Lung (tissue), 17 donors: ENCODE measurements at places on chromosomes 1 and 21.

DNA sequence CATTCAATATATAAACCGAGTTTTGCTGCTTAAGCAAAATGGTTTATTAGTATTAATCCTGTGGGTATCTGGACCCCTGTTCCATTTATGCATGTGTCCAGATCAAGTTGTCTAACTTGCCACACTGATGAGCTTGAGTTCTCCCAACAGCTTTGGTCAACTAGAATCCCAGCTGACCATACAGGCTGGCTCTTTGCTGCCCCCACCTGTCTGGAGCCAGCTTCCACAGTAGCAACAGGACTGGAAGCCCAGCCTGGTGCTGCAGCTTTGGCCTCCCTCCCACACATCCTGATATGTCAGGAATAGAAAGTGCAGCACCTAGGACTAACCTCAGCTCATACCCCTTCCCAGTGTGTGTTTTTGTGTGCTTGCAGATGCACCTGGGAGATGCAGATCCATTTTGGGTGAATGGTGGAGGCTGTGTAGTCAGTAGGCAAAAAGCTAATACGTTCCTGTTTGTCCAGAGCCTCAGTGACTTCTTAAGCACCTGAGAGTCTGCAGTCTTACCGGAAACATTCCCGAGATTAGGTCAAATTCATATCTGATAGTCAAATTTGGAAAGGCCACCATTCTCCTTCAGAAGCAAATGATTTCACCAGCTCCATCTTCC, 40.9 kb upstream of the BEND5 start:
- no peaks in the 10 kb centered on the region for H3K36me3 ChIP-seq
- no peaks in the 10 kb centered on the region for H3K4me1 ChIP-seq
- DNase-seq = peak; percentile 81
- no peaks in the 10 kb centered on the region for H3K27me3 ChIP-seq
- H3K27ac ChIP-seq = no peak overlapping the region

DNA sequence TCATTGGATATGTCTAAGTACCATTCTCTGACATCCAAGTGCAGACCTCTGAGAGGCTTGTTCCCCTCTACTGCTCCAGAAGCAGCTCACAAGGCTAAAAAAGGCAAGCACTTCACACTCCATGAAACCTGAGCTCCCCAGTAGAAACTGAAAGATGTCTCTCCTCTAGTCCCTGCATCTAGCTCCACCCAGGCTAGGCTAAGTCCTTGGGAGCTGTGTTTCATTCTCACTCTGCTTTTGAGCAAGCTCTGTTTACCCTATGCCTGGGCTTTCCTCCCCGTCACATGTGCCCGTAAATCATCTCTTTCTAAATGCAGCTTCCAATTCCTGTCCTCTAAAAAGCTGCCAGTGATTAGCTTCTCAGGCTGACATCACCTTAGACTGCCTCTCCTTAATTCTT, 39.0 kb downstream of the LRRC71 start:
- H3K27ac ChIP-seq = no peak overlapping the region
- peak; percentile 17 for DNase-seq
- H3K36me3 ChIP-seq = peaks cover 55% of the 10 kb centered on the region
- no peaks in the 10 kb centered on the region for H3K4me1 ChIP-seq

GRCh38 chr21:35489389-35489980, 440.4 kb upstream of the RUNX1 start:
- H3K4me1 ChIP-seq = no peaks in the 10 kb centered on the region
- no peak overlapping the region for H3K4me3 ChIP-seq
- H3K27me3 ChIP-seq = no peaks in the 10 kb centered on the region
- H3K27ac ChIP-seq = no peak overlapping the region

DNA sequence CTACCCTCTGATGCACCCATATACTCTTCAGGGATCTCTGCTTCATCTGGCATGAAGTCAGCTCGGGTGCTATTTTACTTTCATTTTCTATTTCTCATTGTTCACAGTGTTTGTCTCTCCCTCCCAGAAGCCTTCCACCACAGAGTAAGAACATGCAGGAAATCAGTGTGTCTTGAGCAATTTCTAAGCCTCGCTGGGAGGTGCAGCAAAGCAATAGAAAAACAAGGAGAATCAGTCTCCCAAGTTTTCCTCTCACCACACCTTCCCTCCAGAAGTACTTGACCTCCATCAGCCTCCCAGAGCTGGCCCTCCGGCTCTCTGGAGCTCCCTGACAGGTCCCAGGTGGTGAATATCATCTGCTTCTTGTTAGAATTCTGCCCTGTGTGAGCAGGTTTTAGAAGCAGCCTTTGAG, 594.7 kb upstream of the CAMK1G start:
- no peak overlapping the region for H3K4me3 ChIP-seq
- no peaks in the 10 kb centered on the region for H3K36me3 ChIP-seq
- H3K27ac ChIP-seq = peak overlapping the region; percentile 56
- no peaks in the 10 kb centered on the region for H3K4me1 ChIP-seq
- H3K27me3 ChIP-seq = no peaks in the 10 kb centered on the region
- peak; percentile 75 for DNase-seq

DNA sequence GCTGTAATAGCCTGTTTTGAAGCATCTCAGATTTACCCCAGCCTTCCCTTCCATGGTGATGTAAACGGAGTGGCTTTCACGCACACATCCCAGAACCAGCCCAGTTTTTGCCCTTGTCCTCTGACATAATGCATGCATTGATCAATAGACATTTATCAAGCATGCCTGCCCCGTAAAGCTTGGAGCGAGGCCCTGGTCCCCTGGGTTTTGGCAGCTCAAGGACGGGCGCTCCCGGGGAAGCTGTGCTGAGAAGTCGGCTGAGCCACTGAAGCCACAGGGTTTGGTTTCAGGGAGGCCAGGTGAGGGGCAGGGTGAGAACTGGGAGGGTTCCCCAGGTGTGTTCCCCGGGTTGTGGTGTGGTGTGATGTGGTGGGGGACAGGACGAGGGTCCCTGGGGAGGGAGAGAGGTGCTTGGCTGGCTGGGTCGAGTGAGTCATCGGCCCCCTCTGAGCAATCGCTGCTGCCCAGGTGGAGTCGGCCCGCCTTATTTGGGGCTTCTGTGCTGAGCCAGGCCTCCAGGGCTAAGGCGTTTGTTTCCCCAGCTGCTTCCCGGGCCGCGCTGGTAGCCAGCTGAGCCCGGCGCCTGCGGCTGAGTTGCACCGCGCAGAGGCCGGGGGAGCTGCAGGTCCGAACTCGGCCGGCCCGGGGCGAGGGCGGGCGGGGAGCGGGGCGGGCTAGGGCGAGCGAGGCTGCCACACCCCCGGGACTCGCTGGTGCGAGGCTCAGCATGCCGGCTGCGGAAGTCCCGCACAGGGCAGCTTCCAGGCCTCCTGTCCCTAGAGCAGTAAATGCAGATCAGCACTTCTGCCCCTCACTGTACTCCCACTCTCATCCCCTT, 23.6 kb downstream of the ATP2B4 start:
- H3K27ac ChIP-seq = peak overlapping the region; percentile 17
- no peaks in the 10 kb centered on the region for H3K36me3 ChIP-seq
- DNase-seq = peak; percentile 55
- peaks cover 4% of the 10 kb centered on the region for H3K4me1 ChIP-seq
- H3K4me3 ChIP-seq = no peak overlapping the region

DNA sequence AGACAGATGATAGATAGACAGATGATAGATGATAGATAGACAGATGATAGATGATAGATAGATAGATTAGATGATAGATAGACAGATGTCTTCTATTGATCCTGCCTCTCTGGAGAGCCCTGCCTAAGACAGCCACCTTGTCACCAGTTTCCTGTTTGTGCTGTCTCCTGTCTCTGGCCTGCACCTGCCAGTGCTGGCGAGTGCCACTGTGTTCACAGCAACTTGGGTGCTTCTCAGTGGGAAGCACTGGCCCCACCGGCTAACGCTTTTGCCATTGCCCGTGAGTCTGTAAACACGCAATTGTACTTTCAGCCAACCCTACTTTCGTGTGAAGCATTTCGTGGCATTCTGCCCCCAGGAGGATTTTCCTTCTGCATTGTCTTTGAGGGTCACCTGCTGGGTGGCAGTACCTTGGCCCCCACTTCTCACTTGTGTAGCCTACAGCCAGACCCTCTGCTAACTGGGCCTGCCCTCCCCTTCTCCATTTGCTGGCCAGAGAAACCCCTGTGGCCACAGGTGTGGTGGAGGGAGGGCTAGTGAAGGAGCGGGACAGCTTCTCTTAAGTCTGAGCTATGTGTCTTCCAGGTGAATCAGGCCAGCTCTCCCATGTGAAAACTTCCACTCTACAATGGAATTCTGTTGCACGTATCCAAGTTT, 23.4 kb upstream of the PDE9A start:
- no peaks in the 10 kb centered on the region for H3K4me1 ChIP-seq
- no peak for DNase-seq
- H3K27me3 ChIP-seq = no peaks in the 10 kb centered on the region
- no peaks in the 10 kb centered on the region for H3K36me3 ChIP-seq
- H3K27ac ChIP-seq = no peak overlapping the region

DNA sequence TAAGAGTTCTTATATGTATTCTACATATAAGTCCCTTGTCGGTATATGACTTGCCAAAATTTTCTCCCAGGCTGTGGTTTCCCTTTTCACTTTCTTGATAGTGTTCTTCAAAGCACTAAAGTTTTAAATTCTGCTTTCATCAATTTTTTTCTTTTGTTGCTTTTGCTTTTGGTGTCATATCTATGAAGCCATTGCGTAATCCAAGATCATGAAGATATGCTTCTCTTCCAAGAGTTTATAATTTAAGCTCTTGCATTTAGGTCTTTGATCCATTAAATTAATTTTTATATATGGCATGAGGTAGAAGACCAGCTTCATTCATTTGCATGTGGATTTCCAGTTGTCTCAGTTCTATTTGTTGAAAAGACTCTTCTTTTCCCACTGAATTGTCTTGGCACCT, 22.2 kb downstream of the DESI2 start:
- no peaks in the 10 kb centered on the region for H3K27me3 ChIP-seq
- peaks cover 4% of the 10 kb centered on the region for H3K4me1 ChIP-seq
- no peak for DNase-seq
- H3K4me3 ChIP-seq = no peak overlapping the region
- H3K36me3 ChIP-seq = no peaks in the 10 kb centered on the region

DNA sequence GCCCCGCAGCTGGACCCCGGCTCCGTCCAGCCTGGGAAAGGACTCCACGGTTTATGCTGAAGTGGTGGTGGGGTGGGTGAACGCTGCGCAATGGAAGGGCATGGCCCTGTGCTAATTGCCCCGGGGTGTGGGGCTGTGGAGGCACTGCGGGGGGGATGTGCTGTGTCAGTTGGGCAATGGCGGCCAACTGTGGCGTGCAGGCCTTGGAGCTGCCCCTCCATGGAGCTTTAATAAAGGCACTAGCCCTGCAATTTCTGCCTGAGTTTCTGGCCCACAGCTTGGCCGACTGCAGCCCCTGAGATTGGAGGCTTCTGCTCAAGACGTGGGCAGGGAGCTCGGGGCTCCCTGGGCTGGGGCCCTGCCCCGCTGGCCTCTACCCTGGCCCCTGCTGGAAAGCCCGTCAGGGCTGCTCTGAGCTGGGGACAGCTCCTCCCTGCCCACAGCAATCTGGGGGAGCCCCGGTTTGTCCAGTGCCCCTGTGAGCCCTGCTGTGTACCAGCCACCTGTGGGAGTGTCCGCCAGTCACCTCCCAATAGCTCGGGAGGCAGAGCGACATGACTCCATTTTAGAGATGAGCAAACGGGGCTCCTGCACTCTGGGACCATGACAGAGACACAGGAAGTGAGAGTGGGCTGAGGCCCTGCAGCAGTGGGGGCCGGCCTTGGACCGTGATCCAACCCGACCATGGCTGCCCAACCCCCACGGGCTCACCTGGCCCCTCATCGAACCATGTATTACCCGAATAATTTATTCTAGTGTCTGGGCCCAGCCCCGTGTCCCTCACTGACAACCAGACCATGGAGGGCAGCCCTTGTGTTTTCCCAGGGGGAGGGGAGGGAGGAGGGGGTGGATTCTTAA, 8.7 kb upstream of the TNFRSF14 start:
- H3K4me3 ChIP-seq = peak overlapping the region; percentile 29
- DNase-seq = no peak
- H3K36me3 ChIP-seq = no peaks in the 10 kb centered on the region
- H3K27me3 ChIP-seq = no peaks in the 10 kb centered on the region
- peaks cover 2% of the 10 kb centered on the region for H3K4me1 ChIP-seq
- H3K27ac ChIP-seq = peak overlapping the region; percentile 22

GRCh38 chr1:96782206-96782605, 60.6 kb downstream of the PTBP2 start:
- no peak for DNase-seq
- no peaks in the 10 kb centered on the region for H3K4me1 ChIP-seq
- H3K36me3 ChIP-seq = peaks cover 46% of the 10 kb centered on the region
- H3K4me3 ChIP-seq = no peak overlapping the region

DNA sequence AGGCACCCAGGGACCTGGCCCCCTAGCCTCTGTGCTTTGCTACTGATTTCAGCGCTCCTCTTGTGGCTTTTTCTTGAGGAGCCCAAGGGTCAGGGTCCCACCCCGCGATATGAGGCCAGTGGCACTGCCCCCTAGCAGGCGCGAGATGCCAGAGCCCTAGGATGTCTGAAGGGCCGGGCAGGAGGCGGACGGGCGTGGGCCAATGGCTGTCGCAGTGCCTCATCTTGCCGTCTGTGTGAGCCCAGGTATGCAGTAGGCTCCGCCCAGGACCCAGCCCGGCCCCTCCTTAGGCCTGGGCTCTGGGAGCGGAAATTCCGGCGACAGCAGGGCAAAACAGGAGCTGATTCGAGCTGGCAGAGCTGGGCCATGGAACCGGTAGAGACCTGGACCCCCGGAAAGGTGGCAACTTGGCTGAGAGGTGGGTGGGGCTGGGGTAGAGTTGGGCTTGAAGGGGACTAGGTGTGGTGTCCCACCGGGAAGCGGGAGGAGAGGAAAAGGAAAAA, at the start of gene CNKSR1:
TSS of gene CNKSR1 (plus strand) at position 310 of the 503 bp plus-strand sequence. CDS start at position 367, 57 bp downstream.
- no peaks in the 10 kb centered on the region for H3K36me3 ChIP-seq
- H3K4me3 ChIP-seq = peak within 1 kb of the TSS; percentile 24
- no peaks in the 10 kb centered on the region for H3K27me3 ChIP-seq
- no peaks in the 10 kb centered on the region for H3K4me1 ChIP-seq

DNA sequence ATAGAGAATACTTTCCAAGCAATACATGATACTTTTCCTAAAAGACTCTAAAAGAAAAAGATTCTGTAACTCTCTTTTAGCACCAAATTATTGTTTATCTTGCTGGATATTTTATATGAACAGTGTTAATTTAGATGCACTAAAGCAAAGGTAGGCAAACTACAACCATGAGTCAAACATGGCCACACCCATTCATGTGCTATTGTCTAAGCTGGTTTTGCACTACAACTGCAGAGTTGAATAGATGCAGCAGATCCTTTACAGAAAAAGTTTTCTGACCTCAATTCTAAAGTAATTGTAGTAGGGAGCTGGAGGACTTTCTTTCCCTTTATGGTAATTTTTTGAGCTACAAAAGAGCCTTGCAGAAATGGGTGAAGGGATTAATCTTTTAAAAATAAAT, 19.4 kb downstream of the BLZF1 start:
- no peak overlapping the region for H3K4me3 ChIP-seq
- no peaks in the 10 kb centered on the region for H3K4me1 ChIP-seq
- no peak overlapping the region for H3K27ac ChIP-seq
- DNase-seq = no peak
- no peaks in the 10 kb centered on the region for H3K27me3 ChIP-seq

- no peaks in the 10 kb centered on the region for H3K36me3 ChIP-seq
- H3K4me1 ChIP-seq = peaks cover 7% of the 10 kb centered on the region
- no peaks in the 10 kb centered on the region for H3K27me3 ChIP-seq
- no peak for DNase-seq
- no peak overlapping the region for H3K27ac ChIP-seq
Measured at GRCh38 chr1:33176362-33176850, 5.4 kb downstream of the TRIM62 start.

GRCh38 chr21:44372616-44373015, 19.2 kb downstream of the TRPM2 start:
- no peak for DNase-seq
- no peaks in the 10 kb centered on the region for H3K36me3 ChIP-seq
- no peaks in the 10 kb centered on the region for H3K4me1 ChIP-seq
- no peak overlapping the region for H3K27ac ChIP-seq
